ENCODE measurements at places on chromosomes 3 and 15. TPM values are rescaled to one million over a fixed set of nuclear protein-coding genes. Genes with fewer than 3 reads are reported as not detected.

GAP43 gene
- 0.96 TPM for total RNA-seq

- no peak for DNase-seq
Observed at GRCh38 chr15:50764461-50765194, 878 bp downstream of the SPPL2A start.

GRCh38 chr15:51917493-51917892 is 54.1 kb downstream of the LEO1 start:
- no peak for DNase-seq

POPDC2 gene
- 4.2 TPM for total RNA-seq

GPR149 gene
- not detected for total RNA-seq

DNA sequence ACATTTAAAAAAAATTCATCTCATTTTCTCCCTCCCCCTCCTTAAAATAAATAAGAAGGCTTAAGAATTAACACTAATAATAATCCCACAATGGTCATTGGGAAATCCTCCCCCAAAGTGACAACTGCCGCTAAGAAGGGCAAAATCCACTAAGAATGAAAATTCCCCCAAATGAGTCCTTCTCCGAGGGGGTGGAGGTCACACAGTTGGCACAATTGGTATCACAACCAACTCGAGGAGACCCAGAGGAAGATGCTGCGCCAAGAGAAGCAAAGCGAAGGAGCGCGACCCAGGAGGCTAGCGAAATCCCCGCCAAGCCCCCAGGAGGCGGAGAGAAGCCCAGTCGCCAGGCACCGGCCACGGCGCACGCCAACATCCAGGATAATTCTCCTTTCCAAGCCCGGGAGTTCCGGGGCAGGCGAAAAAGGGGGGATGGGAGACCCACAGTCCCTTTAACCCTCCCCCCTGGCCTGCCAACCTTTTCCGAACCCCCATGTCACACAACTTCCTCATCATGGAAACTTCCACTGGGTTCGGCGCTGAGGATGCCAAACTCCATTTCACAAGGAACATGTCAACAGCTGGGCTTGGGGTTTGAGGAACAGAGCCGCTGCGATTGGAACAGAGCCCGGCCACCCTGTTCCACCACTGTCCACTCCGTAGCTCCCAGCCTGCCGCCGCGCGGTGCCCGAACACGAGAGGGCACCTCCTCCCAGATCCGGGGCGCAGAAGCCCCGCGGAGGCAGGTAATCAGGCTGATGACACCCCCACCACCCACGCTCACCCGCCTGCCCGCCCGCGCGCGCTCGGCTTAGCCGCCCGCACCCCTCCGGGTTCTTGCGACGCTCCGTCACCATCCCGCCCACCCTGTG is 668 bp downstream of the THRB start:
- DNase-seq: peak; percentile 79

GRCh38 chr3:171028025-171028778 is 1.7 kb upstream of the SLC2A2 start:
- DNase-seq: peak; percentile 53

- DNase-seq: no peak
Observed at GRCh38 chr3:14448063-14448462, 45.7 kb downstream of the SLC6A6 start.

- DNase-seq: no peak
Observed at GRCh38 chr15:91936182-91936775, 82.8 kb downstream of the SLCO3A1 start.

GRCh38 chr3:64080616-64081234 is 57.4 kb upstream of the PSMD6 start:
- DNase-seq: no peak

GRCh38 chr3:56987238-56987895 is 73.1 kb upstream of the SPATA12 start:
- DNase-seq: no peak

DNA sequence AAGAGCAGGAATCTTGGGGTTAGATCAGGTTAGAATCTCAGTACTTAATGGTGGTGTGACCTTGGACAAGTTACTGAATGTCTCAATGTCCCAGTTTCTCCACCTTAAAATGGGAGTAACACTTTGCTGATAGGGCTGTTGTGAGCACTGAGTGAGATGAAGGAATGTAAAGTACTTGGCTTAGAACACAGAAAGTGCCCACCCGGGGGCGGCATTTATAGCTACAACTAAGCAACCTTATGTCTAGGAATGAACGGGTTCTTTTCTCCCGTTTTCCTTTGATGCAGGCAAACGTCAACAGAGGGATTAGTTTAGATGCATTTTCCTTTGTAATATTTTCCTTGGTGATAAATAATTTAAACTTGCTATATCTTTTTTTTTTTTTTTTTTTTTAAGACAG is 176.6 kb downstream of the USP13 start:
- DNase-seq: no peak

DNA sequence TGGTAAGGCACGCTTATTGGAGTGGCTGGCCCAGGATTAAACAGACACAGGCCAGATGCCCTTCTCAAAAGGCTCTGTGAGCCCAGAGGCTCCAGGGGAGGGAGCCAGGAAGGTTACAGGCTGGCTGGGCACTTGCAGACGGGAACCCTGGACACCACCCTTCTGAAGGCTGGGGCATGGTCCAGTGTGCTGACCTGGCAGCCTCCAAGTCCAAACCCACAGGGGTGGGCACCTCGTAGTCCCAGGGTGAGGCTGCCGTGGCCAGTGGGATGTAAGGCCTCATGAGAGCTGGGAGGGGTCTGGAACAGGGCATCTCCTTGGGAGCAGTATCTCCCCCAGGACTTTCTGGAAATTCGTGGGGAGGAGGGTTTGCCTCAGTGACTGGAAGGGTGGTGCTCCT is 19.6 kb downstream of the EFCC1 start:
- peak; percentile 22 for DNase-seq

PLCH1 gene
- 4.2 TPM for total RNA-seq

DNA sequence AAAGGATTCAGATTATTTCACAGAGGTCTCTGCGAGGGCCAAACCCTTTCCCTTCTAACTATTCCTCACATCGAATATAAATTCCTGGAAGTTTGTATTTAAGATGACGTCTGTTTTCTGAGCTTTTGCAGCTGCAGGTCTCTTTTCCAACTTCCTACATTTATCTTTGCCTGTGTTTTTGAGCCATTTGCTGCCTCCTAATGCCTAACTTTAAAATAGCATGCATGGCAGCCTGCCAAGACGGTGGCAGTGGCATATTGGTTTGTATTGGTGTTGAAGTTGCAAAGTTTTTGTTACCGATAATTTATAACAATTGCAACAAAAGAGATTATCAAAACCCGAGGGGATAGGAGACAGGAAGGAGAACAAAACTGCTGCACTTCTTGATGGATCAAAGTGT is 187.1 kb upstream of the DNAJC19 start:
- peak; percentile 76 for DNase-seq

TGM5 gene
- not detected for total RNA-seq

Measured in mucosa of descending colon (tissue), 3 donors.